Suprapubic skin (tissue), 4 donors: ENCODE measurements at places on chromosomes 4 and X.

DNA sequence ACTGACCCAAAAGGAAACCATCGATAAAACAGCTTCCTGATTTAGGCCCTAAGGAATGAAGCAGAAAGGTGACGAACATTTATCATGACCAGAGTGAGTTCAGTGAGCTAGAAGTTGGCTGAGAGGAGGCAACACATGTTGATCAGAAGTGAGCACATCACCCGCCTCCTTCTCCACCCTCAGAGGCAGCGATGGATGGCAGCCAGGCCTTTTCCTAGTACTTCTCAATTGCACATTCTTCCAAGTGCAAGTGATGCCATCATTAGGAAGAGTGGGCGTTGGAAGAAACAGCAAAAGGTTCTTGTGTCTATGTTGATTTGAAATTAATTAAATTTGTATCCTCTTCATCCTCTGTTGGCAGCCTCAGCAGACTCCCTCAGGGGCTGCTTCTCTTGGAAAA, 51.7 kb downstream of the TMEM154 start:
- DNase-seq = no peak
- H3K36me3 ChIP-seq = peaks cover 8% of the 10 kb centered on the region
- H3K27ac ChIP-seq = peak overlapping the region; percentile 38
- H3K4me3 ChIP-seq = no peak overlapping the region
- H3K27me3 ChIP-seq = no peaks in the 10 kb centered on the region

DNA sequence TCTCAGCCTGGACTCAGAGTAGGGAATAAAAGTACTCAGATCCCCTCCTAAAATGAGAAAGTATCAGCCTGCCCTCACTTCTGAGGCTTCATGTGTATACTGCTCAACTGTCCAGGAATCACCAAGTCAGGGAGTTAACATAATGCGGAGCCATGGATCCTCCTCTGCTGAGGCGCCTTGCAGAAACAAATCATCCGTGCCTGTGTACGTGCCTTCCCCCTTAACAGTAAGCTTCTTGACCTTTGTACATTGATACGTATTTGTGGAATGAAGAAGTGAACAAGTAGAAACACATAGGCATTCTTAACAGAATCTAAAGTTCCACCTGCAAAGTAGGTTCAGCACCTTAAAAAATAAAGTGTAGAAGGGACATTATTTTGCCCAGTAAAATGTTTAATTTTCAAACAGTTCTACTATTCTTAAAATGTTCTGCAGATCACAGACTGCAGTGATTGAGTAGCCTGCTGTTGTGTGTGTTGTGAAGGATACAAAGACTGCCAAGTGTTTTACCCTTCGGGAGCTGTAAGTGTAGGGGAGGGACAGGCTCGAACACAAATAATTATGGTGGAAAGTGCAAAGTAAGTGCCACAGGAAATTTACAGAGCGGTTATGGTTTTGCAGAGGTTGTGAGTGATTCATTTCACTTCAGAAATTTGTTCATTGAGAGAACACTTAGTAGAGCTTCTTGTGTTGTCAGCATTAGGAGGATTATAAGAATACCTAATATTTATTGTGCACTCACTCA, 61.9 kb downstream of the ARHGAP10 start:
- H3K4me3 ChIP-seq = no peak overlapping the region
- no peak for DNase-seq
- H3K4me1 ChIP-seq = peaks cover 42% of the 10 kb centered on the region
- no peaks in the 10 kb centered on the region for H3K27me3 ChIP-seq
- H3K27ac ChIP-seq = no peak overlapping the region
- H3K36me3 ChIP-seq = no peaks in the 10 kb centered on the region

DNA sequence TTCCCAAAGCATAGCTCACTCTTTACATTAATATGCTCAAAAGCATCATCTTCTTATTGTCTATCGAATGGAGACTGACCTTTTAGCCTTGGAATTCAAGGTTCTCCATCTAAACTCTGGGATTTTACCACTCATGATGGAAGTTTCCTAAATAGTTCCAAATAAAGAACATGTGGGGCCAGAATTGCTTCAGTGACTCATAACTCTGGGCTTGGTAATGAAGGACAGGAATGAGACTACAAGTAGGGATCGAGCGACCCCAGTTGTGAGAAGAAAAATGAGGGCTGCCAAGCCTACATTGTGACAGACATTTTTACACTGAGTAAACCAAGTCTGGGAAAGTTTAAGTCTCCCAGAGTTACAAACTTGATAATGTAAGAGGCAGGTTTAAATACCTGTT, 269.9 kb downstream of the CBLL2 start:
- H3K27ac ChIP-seq = no peak overlapping the region
- no peaks in the 10 kb centered on the region for H3K27me3 ChIP-seq
- H3K36me3 ChIP-seq = no peaks in the 10 kb centered on the region
- no peak for DNase-seq

- H3K36me3 ChIP-seq = no peaks in the 10 kb centered on the region
- DNase-seq = no peak
- no peaks in the 10 kb centered on the region for H3K4me1 ChIP-seq
- H3K27me3 ChIP-seq = no peaks in the 10 kb centered on the region
- H3K27ac ChIP-seq = no peak overlapping the region
- no peak overlapping the region for H3K4me3 ChIP-seq
These were observed 1.2 kb upstream of the TMEM47 start for GRCh38 chrX:34658326-34658725.

DNA sequence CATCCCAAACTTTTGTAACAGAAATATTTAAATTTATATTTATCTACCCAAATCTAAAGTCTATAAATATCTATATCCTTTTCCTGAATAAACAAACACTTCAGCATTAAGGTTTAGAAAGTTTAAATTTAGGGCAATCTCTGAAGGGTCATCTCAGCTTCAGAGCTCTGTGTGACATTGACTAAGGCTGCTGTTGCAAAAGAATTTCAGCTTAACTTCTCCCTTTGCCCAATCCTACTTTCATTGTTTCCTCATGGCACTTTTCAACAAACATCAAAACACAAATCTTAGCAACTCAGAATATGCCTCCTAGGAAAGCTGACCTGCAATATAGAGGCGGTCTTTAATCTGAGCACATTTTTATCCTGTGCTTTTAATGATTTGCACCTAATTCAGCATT, 79.7 kb upstream of the BANK1 start:
- DNase-seq = no peak
- H3K36me3 ChIP-seq = no peaks in the 10 kb centered on the region
- H3K4me3 ChIP-seq = no peak overlapping the region
- no peaks in the 10 kb centered on the region for H3K4me1 ChIP-seq
- H3K27ac ChIP-seq = no peak overlapping the region

DNA sequence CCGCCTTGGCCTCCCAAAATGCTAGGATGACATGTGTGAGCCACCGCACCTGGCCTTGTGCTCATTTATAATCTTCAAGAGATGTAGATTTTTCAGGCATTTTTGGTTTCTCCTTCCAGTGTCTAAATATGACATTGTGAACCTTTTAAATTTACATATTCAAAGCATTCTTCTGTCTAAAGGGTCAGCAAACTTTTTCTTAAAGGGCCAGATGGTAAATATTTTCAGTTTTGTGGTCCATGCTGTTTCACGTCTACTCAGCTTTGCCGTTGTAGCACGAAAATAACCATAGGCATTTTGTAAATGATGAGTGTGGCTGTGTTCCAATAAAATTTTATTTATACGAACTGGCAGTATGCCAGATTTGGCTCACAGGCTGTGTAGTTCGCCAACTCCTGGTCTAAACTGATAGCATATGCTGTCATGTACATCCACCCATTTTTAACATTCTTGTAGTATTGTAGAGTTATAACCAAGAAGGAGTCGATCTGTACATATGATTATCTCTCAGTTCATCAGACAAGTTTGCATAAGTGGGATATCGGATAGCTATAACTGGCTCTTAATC, 12.7 kb upstream of the GCNA start:
- peaks cover 87% of the 10 kb centered on the region for H3K36me3 ChIP-seq
- DNase-seq = no peak
- no peaks in the 10 kb centered on the region for H3K27me3 ChIP-seq
- no peaks in the 10 kb centered on the region for H3K4me1 ChIP-seq

GRCh38 chrX:38774249-38774648, 27.0 kb upstream of the MID1IP1 start:
- H3K27me3 ChIP-seq = no peaks in the 10 kb centered on the region
- no peak for DNase-seq
- H3K4me3 ChIP-seq = no peak overlapping the region
